Vein endothelial cell (primary cell): ENCODE measurements at places on chromosomes 13 and 19. TPM values are rescaled to one million over a fixed set of nuclear protein-coding genes. Genes with fewer than 3 reads are reported as not detected.

The DMPK gene
- 12.4 and 13.7 TPM in 2 replicates for total RNA-seq

The BRCA2 gene
- 3.9 and 11.5 TPM in 2 replicates for total RNA-seq

The CLDND2 gene
- total RNA-seq, result not detected in 2 replicates

The SYCN gene
- not detected in 2 replicates for total RNA-seq

The ZNF813 gene
- 2.6 and 3.8 TPM in 2 replicates for total RNA-seq

The ALOX5AP gene
- 0.33 and 0.38 TPM in 2 replicates for total RNA-seq

The MBD3L3 gene
- not detected in 2 replicates for total RNA-seq

The CNMD gene
- not detected in 2 replicates for total RNA-seq

The MAST1 gene
- total RNA-seq, result 0.29 and 0.33 TPM in 2 replicates

The IL11 gene
- total RNA-seq, result 0.33 TPM in 1 of 2 replicates, not detected in the other

The CRX gene
- total RNA-seq, result not detected in 2 replicates

The ZNF460 gene
- 74.9 and 77.1 TPM in 2 replicates for total RNA-seq

The YJEFN3 gene
- 0.33 and 0.48 TPM in 2 replicates for total RNA-seq

The ONECUT3 gene
- not detected in 2 replicates for total RNA-seq

The FKBP8 gene
- 150 and 249 TPM in 2 replicates for total RNA-seq

The TMIGD2 gene
- not detected in 2 replicates for total RNA-seq

The ZNF414 gene
- total RNA-seq, result 3.9 and 4.9 TPM in 2 replicates

The SBK3 gene
- total RNA-seq, result under 0.01 and 0.10 TPM in 2 replicates

The KCNK6 gene
- 5.2 and 5.8 TPM in 2 replicates for total RNA-seq

The LRRC4B gene
- not detected in 2 replicates for total RNA-seq

The CARS2 gene
- total RNA-seq, result 41.5 and 50.3 TPM in 2 replicates

The BAX gene
- total RNA-seq, result 78.0 and 157 TPM in 2 replicates

The NLRP4 gene
- total RNA-seq, result not detected in 2 replicates

The CLEC4M gene
- not detected in 2 replicates for total RNA-seq

The ELSPBP1 gene
- not detected in 2 replicates for total RNA-seq

The ZNF573 gene
- total RNA-seq, result 4.9 and 6.3 TPM in 2 replicates

The ZNF91 gene
- total RNA-seq, result 18.9 and 19.6 TPM in 2 replicates

The ZNF565 gene
- total RNA-seq, result 3.9 and 4.7 TPM in 2 replicates

The AP1M2 gene
- total RNA-seq, result not detected in 2 replicates

The TARM1 gene
- total RNA-seq, result not detected in 2 replicates

The ADGRL1 gene
- total RNA-seq, result 6.9 and 8.5 TPM in 2 replicates

The ZNF726 gene
- 1.6 and 3.6 TPM in 2 replicates for total RNA-seq

The KLHL1 gene
- total RNA-seq, result not detected in 2 replicates

The MISP gene
- not detected in 2 replicates for total RNA-seq

The C19orf18 gene
- total RNA-seq, result 0.57 TPM in 1 of 2 replicates, not detected in the other

The ICAM5 gene
- total RNA-seq, result under 0.01 TPM in 1 of 2 replicates, not detected in the other

The ZNF490 gene
- 7.2 and 9.9 TPM in 2 replicates for total RNA-seq

The ACP4 gene
- not detected in 2 replicates for total RNA-seq

The ZNF699 gene
- 9.4 and 11.4 TPM in 2 replicates for total RNA-seq

The PLK5 gene
- total RNA-seq, result not detected in 2 replicates
